Fibroblast of mammary gland (primary cell): ENCODE measurements at places on chromosomes 1 and 21.

DNA sequence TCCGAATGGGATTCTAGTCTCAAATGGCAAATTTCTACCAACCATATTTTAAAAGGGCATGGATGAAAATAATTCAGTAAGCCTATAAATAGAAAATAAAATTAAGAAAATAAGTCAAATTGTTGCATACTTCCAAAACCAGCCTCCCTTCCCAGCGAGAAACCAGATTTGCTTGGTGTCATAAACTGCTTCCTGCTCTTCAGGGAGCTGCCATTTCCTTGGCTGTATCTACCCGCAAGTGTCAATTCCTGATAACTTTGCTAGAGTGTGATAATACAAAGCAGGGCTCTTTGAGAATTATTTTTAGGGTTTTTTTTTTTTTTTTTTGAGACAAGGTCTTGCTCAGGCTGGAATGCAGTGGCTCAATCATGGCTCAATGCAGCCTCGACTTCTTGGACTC, 62.3 kb downstream of the S1PR1 start:
- DNase-seq: no peak

- no peak for DNase-seq
These were observed 96.2 kb downstream of the ZMYM4 start for GRCh38 chr1:35364741-35365140.

- no peak for DNase-seq
These were observed 2.6 kb downstream of the BARHL2 start for GRCh38 chr1:90714521-90714951.

- DNase-seq: no peak
These were observed 24.5 kb downstream of the SERINC2 start for GRCh38 chr1:31437433-31438037.

DNA sequence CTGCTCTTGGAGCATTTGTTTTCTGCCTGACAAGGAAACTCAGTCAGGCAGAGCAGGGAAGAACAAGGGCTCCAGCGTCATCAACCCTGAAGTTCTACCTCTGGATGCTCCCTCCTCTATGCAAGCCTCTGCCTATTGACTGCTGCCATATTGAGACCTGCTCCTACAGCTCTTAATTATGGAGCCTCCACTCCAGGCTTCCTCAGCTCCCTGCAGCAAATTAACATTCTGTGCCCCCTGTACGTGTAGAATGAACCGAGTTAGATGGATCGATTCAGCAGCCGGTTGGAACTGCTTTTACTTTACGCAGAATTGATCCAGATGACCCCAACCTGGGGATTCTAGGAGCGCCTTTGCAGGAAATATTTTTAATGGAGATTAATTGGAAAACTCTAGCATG, 68.7 kb downstream of the KIRREL1 start:
- DNase-seq: no peak
